ENCODE measurements at places on chromosomes 5 and 9.

DNA sequence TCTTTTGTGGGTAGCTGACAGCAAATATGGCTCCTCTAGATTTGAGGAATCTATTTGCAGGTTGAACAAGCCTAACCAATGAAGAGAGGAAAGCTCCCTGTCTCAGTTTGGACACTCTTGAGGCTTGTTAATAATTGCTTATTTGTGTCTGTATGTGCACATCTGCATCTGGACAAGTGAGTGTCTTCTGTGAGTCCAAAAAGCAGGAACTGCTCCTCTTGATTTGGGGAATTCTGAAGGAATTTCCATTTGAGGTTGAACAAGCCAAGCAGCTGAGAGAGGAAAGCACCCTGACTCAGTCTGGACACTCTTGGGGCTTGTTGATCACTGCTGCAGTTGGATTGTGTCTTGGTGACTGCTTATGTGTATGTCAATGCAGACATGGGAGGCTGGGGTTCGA, 211.6 kb downstream of the DTWD2 start:
- no peak for DNase-seq

- no peak for DNase-seq
These were observed 63.6 kb downstream of the NUDT12 start for GRCh38 chr5:103498800-103499551.

DNA sequence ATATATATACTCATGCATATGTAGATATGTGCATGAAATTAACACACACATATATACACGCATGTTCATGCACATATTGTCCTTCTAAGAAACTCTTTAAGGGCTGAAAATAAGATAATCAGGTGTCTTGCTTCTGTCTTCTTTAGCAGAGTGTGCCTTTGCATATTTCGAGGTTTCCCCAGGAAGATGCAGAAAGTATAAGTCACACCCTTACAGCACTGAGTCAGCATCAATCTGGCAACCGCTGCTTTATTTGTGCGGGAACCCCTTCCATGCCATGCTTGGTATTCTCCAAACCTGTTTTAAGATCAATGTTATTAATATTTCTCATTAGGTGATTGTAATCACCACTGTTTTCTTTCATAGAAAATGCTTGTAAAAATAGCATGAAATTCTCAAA, 557.9 kb downstream of the CAAP1 start:
- no peak for DNase-seq

DNA sequence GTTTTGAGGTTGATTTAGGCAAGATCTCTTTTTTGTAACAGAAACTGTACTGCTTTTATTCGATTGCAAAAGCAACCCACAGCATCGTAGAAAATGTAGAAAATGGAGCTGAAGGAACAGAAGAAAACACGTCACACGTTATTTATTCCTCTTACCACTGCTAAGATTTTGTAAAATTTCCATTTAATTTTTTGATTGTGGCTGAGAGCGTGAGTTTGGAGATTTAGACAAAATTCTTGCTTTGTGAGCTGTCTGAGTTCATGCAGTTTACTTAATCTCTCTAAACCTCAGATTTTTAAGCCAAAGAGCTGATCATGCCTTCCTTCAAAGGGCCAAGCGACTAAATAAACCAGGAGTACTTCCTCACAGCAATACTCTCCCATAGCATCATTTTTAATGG, 24.8 kb downstream of the DPYSL3 start:
- DNase-seq = peak; percentile 48

DNA sequence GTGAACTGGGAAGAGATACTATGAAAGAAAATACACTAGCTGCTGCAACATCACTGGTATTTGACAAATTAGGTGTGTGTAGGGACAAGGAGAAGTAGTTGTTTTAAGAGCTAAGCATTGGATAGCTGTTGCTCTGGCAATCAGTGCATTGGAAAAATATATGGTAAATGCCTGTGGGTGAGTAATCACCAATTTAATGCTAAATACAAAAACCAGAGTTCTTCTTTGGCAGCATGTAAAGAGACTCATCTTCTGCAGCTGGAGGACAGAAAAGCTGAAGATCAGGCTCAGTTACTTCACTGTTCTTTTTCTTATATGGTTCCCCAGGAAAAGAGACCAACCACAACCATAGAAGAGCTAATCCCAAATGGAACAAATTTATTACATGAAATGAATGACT, 201.8 kb upstream of the MPDZ start:
- DNase-seq = no peak

- DNase-seq = no peak
These were observed 5.1 kb downstream of the MYMK start for GRCh38 chr9:133519693-133520092.

DNA sequence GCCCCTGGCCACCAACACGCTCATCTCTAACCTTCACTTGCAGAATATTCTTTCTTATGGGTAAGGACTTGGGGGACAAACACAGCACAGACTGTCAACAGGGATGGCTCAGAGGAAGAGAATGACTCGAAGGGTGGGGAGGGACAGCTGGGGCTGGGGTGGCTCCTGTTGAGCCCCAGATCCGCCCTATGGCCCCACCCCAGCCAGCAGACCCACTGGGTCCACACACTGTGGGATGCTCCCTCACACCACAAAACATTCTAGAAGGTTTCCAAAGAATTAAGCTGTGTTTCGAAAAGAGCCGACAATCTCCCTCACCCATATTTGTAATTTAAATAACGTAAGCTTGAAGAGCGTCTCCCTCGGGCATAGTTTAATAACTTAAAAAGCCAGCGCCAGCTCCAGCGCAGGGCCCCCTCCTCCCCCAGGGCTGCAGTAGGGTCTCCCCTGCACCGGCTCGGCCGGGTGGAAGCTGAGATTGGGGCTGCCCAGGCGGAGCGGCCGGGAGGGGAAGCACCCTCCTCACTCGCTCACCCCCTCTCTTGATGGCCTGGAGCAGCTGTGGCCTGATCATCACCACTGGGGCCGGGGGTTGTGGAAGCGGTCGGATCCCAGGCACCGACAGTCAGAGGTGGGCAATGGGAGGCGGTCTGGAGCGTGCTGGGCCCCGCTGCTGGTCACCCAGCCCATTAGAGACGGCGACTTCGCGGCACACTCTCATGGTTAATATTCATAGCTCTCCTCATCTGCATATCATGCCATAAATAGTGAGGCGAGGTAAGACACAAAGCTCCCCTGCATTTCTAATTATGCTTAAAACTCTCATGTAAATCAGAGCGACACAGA, 37.6 kb downstream of the NACC2 start:
- no peak for DNase-seq

DNA sequence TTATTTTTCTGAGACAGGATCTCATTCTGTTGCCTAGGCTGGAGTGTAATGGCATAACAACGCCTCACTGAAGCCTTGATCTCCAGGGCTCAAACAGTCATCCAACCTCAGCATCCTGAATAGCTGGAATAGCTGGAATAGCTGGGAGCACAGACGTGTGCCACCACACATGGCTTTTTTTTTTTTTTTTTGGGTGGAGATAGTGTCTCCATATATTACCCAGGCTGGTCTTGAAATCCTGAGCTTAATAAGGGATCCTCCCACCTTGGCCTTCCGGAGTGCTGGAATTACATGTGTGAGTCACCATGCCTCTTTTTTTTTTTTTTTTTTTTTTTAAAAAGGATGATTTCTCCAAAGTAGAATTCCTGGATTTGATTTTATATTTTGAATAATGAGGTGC, 60.7 kb downstream of the NSD1 start:
- peak; percentile 69 for DNase-seq

DNA sequence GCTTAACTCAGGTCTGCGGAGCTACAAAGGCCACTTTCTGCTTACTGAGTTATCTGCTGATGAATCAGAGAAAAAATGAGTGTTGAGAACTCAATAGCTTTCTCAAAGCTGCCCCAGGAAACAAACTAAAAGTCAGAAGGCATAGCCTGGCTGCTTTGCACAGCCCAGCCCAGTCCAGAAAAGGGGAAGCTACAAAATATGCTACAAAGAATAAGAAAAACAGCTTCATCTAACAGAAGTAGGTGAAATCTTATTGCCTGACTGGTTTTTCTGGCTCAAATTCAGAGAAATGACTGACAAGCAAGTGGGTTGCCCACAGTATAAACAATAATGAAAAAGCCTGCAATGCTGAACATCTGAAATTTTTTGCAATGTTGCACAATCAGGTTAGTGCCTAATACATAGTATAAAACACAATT, 156.2 kb downstream of the PPP2R2B start:
- DNase-seq = no peak

GRCh38 chr5:36502608-36503007, 103.8 kb upstream of the SLC1A3 start:
- peak; percentile 99 for DNase-seq

DNA sequence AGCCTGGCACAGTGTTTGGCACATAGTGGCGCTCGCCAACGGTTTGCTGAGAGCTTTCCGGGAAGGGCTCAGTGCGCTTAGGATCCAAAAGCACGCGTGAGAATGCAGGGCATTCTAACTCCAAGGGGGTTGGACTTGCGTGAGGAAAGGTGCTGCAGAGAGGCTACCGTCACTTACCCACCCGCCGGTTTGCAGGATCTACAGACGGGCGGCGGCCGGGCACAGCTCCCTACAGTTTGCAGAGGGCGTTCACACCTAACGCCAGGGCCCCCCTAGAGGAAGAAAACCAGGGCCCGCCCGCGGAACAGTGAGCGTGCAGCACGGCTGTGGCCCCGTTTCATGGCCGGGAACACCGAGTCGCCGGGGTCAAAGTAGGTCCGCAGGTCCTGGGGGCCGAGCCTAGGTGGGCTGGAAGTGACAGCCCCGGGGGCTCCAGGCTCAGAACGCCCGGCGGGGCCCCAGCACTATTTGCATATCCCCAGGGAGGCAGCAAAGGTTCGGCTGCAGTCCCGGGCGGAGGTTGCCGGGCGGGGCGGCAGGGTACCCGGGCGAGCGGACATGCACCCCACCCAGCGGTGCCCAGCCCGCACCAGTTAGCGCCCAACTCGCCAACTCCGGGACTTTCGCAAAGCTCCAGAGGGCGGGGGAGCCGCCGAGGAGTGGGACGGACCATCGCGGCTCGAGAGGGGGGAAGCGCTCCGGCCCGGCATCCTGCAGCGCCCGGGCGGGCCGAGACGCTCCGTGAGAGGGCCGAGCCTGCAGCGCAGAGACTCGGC, 526 bp upstream of the GALNT10 start:
- DNase-seq = peak; percentile 19
